ENCODE measurements at places on chromosomes 1 and 21. TPM values are rescaled to one million over a fixed set of nuclear protein-coding genes. Genes with fewer than 3 reads are reported as not detected.

GRCh38 chr1:116502671-116503314 is 68.0 kb downstream of the CD58 start:
- no peaks in the 10 kb centered on the region for H3K36me3 ChIP-seq
- H3K4me1 ChIP-seq, result peaks cover 48% of the 10 kb centered on the region
- DNase-seq, result no peak
- peak overlapping the region; percentile 95 for H3K27ac ChIP-seq
- no peaks in the 10 kb centered on the region for H3K27me3 ChIP-seq

GRCh38 chr1:30968220-30968971 is 59.8 kb upstream of the SDC3 start:
- H3K27ac ChIP-seq, result peak overlapping the region; percentile 7
- peaks cover 23% of the 10 kb centered on the region for H3K4me1 ChIP-seq
- no peaks in the 10 kb centered on the region for H3K27me3 ChIP-seq
- H3K4me3 ChIP-seq, result no peak overlapping the region
- DNase-seq, result no peak

FNDC5 gene
- not detected for total RNA-seq

ADAMTS5 gene
- not detected for total RNA-seq

TSPAN1 gene
- total RNA-seq, result not detected
